ENCODE measurements at places on chromosomes 1 and 21.

DNA sequence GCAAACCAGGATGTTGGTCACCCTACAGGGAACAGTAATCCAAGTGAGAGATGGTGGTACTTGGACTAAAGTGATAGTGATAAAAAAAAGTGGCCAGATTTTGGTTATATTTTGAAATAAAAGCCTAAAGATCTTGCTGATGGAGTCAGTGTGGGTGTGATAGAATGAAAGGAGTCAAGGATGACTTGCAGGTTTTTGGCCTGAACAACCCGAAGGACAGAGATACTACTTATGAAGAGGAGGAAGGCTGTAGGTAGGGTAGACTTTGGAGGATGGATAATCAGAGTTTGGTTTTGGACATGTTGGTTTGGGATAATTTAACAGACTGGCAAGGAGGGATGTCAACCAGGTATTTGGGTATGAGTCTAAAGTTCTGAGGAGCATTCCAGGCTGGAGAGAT lies 1.5 kb upstream of the TEX38 start:
- DNase-seq, result no peak

DNA sequence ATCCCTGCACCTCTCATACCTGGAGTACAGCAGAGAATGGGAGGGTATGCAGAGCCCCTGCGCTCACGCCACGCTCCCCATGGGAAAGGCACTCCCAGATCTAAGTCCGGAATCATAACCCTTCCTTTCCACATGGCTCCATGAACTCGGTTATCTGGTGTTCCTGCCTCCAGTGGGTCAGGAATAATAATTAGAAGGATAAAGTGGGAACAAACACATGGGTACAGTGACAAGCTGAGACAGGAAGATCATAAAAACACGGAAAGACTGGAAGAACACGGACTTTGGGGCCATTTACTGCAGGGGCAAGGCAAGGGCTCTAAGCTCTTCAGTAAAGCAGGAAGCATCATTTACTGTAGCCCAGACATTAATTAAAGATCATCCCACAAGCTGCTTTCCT lies 48.6 kb downstream of the FOXO6 start:
- DNase-seq, result no peak

DNA sequence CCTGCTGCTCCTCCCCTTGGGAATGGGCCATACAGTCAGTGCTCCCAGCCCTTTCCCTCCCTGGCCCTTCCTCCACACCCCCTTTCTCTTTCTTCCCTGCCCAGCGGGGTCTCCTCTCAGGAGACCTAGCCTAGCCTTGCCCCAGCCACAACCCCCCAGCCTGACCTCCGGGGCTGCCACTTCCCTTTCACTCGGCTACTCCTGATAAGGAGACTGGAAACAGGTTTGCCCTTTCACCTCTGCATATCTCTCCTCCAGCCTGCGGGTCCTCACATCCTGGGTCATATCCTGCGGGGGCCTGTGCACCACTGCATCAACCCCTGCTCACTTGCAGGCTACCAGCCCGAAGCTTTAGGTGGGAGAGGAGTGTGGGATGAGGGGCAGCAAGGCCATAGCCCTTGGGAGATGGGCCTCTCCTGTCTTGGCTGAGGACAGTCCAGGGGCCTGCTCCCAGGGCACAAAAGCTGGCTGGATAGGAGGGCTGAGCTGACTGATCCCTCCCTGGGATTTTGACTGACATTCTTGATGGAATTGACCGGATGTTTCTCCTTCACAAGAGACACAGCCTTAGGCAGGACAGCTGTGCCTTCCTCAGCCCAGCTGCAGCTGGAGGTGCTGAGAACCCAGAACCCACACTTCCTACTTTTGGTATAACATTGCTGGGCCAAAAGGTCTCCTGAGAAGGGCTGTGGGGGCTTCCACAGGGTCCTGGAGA lies 19.2 kb upstream of the ALX3 start:
- no peak for DNase-seq

DNA sequence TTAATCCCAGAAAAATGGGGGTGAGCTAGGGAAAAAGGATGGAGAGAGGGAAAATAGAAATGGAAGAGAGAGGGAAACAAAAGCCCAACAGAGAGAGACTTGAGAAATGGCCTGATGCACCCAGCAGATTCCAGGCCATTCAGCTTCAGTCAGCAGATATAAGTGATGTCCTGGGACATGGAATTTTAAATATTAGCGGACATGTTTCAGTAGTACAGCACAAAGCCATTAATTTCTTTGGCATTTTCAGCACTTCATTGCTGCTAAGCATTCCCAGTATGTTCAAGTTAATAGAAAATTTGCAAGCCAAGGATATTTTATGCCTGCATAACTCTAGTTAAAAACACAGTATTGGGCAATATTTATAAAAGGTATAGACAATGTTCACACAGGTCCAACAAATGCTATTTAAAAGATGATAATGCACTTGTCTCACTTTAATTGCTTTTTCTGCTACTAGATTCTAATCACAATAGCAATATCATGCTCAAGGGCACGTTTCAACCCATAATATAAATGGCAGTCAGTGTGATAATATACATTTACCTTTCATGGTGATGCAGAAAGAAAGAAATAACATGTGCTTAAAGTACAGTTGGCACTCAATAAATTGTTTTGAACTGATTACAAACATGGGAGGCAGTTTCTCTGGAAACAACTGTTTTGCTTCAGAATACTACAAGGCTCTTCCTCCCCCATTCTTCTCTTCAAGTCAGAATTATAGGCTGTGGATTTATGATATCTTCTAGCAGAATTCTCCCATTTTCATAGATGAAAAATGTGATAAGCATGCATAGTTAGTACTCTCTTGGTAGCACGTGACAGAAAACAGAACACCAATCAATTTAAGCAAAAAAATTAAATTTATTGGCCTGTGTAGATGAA lies 108.1 kb upstream of the MAGI3 start:
- no peak for DNase-seq

GRCh38 chr1:99919220-99919619 lies 50.6 kb upstream of the SLC35A3 start:
- no peak for DNase-seq

GRCh38 chr1:172990598-172991215 lies 60.0 kb downstream of the TNFSF18 start:
- no peak for DNase-seq

DNA sequence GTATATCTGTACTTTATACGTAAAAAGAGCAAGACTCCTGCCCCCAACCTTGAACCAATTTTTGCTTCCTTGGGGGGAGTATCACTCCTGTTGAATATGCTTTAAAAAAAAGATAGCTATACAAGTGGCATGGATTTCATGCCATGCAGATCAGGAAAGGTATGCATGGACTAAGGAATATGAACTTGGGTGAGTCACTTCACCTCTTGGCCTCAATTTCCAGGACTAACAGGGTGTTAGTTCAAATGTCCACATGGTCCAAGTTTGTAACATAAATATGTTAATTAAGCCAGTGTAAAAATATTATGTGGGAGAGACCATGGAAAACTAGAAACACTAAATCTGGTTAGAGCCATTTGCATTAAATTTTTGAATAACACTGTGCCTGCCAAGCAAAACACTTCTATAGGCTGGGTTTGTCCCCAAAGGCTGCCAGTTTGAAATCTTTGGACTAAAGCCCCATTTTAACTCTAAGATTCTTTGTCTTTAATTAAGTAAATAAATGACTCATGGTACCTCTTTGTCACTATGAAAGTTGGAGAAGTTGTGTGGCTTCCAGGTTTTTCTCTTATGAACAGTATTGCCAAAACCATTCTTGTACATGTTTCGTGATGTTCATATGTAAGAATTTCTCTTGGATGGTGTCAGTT lies 33.1 kb downstream of the FAM177B start:
- DNase-seq, result no peak

- no peak for DNase-seq
Measured at GRCh38 chr1:243890576-243890975, 40.5 kb upstream of the AKT3 start.

DNA sequence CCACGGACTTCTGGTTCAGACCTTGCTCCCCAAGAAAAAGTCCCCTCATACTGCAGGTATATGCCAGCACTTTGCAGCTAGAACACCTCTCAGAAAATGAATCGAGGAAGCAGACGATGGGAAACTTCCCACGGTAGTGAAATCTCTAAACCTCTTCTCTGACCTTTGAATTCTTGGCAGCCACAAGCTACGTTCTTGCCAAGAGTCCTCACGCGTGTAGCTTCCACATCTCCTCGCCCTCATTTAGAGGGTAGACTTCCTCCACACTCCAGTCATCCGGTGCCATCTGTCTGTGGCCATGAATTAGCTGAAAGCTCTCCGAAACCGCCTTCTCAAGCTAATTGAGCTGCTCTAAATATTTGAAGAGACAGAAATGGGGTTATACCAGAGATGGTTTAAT lies 127.8 kb downstream of the RGS7 start:
- DNase-seq, result no peak

DNA sequence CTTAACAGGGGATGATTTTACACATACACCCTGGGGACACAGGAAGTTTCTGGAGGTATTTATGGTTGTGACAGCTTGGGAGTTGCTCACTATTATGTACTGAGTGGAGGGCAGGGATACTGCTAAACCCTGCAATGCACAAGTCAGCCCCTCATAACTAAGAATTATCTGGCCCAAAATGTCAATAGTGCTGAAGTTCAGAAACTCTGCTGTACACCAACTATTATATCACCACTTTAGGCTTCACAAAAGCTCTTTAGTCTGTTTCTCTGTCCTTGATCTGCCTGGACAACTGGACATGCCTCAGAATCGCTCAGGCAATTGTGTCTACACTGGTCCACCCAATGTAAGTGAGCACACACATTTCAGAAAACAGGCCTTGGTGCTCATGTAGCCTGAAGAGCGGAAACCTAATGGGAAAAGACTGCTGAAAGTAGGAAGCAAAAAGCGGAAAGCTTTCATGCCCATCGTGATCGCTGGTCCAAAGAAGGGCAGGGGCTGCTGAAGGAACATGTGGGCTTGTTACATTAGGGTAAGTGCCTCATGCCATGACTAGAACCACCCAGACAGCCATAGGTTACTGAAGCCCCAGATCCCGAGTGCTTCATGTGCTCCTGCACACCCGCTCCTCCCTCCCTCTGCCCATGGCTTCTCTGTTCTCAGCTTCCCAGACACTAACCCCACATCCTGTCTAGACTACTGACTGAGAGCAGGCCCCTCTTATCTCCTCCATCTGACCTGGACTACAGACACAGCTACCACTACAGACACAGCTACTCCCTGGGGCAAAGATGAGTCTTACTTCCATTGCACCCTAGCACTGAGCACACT lies 73.5 kb downstream of the LRIG2 start:
- peak; percentile 48 for DNase-seq

- DNase-seq, result no peak
Measured at GRCh38 chr21:36700295-36700970, 1.5 kb downstream of the SIM2 start.

GRCh38 chr21:44767834-44768831 lies 33.5 kb downstream of the UBE2G2 start:
- DNase-seq, result no peak

DNA sequence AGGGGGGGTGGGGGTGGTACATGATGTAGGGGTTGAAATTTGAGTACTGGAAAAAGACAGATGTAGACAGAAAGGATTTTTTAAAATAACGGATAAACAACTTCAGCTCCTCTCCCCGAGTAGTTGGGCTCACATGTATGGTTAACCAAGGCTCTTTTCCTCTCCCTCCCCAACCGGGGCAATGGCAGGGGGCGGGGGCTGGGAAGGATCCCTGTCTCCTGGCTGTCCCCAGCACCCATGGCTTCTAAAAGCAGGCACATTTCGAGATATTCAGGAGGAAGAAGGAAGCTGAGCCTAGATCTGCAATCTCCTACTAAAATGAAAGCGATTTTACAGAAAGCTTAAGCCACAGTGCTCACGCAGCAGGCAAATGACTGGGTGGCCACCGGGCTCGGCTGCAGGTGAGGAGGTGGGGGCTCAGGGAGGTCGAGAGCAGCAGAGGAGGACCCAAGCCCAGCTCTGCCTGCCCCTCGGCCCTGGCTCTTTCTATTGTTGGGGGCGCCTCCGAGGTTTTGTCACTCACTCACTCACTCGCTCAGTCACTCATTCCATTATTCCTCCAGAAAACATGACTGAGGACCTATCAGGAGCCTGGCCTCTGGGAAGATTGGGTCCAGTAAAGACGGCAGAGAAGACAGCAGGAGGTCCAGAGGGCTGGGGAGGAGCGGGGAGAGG lies 573.3 kb downstream of the PTPRU start:
- DNase-seq, result no peak

- no peak for DNase-seq
Measured at GRCh38 chr21:25501462-25501861, 105.8 kb downstream of the MRPL39 start.
